Pancreas (tissue), 10 donors: ENCODE measurements at places on chromosomes 16 and 17. TPM values are rescaled to one million over a fixed set of nuclear protein-coding genes. Genes with fewer than 3 reads are reported as not detected.

The PNMT gene
- total RNA-seq, result not detected

The NUP93 gene
- 20.1 TPM for total RNA-seq

The PPY gene
- 9.5 TPM for total RNA-seq

The SMG6 gene
- total RNA-seq, result 11.0 TPM

The MRPL10 gene
- 24.9 TPM for total RNA-seq

The ITGAE gene
- total RNA-seq, result 9.7 TPM

The TMEM100 gene
- total RNA-seq, result 0.60 TPM

The FBXL19 gene
- total RNA-seq, result 5.1 TPM

The HP gene
- total RNA-seq, result 1.2 TPM

The ABCC12 gene
- not detected for total RNA-seq

The MT3 gene
- total RNA-seq, result not detected

The CD300E gene
- total RNA-seq, result 1.3 TPM

The OR1F1 gene
- total RNA-seq, result not detected

The FTSJ3 gene
- 13.8 TPM for total RNA-seq

The DRC7 gene
- total RNA-seq, result 0.81 TPM

The FOXK2 gene
- total RNA-seq, result 27.4 TPM
